ENCODE measurements at places on chromosomes 7 and 10.

GRCh38 chr7:151000897-151001495, 10.2 kb downstream of the NOS3 start:
- no peak for DNase-seq

DNA sequence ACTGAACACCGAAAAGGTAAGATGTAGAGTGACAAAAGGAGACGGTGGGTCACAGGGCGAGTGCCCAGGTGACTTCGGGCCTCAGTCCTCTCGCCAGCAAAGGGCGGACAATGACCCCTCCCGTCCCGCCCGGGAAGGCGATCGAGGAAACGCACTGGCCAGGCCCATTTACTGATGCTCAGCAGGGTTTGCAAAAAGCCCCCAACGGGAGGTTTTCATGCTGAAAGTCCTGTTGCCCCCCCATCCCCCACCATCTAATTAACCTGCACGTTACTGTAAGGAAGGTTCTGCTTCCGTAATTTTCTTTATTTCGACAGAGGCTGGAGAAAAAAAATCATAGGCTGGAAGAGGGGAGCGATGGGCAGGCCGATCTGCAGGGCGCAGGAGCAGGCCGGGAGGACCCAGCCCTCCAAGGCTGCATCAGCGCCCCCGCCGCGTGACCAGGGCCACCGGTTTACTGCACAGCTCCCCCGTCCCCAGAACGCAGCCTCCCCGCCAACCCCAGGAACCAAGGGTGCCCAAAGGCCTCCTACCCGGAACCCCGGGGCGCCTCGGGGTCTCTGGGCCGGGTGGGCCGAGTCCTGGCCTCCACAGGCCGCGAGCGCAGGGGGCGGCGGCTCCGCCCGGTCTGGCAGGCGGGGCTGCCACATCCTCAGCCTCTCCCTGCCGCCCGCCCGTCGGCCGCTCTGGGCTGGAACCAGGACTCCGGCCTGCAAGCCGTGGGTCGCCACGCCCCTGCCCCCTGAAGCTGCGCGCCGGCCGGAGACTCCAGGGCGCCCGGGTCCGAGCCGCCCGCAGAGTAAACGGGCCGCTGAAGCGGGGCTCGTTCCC, 613 bp downstream of the OAT start:
- DNase-seq, result peak; percentile 63

DNA sequence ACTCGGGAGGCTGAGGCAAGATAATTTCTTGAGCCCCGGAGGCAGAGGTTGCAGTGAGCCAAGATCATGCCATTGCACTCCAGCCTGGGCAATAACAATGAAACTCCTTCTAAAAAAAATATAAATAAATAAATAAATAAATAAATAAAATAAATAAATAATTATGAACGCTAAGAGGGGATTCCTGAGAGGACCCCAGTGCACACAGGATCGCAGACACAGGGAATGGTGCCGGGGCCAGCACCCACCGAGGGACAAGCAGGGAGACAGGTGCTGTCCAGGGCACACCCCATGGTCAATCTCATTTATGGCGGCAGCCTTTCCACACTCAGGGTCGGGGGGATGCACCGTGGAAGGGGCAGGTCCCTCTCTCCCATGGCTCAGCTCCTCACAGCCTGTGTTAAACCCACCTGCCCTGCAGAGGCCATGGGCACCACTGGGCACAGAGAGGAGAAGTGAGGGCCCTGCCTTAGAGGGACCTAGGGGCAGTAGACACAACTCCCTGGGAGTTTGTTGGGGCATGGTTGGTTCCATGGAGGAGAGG, 2.2 kb upstream of the RAMP3 start:
- no peak for DNase-seq

- DNase-seq, result no peak
Observed at GRCh38 chr10:114611617-114612016, 46.5 kb downstream of the ABLIM1 start.

DNA sequence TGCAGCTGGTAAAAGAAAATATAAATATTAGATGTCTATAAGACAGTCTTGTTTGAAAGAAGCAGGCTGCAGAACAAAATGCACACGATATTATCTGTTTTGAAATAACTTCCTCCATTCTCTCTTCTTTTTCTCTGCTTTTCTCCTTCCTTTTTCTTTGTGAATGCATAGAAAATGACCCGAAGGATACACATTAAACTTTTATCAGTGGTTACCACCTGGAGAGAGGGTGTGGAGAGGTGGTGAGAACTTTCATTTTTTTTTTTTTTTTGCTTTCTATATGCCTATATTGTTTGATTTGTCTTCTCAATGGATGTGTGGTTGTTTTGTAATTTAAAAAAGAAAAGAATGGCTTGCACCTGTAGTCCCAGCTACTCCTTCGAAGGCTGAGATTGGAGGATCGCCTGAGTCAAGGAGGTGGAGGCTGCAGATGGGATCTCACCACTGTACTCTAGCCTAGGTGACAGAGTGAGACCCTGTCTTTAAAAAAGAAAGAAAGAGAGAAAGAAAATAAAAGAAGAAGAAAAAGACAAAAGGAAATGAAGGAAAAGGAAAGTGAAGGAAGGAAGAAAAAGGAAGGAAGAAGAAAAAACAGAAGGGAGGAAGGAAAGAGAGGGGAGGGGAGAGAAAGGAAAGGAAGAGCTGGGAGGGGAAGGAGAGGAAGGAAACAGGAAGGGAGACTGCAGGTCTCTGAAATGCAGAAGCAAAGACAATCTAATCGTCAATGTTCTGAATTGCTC, 64.4 kb downstream of the SAMD9 start:
- DNase-seq, result no peak

Measured in RWPE1 (cell line).